SHP77 (cell line): ENCODE measurements at places on chromosomes 11 and 22.

DNA sequence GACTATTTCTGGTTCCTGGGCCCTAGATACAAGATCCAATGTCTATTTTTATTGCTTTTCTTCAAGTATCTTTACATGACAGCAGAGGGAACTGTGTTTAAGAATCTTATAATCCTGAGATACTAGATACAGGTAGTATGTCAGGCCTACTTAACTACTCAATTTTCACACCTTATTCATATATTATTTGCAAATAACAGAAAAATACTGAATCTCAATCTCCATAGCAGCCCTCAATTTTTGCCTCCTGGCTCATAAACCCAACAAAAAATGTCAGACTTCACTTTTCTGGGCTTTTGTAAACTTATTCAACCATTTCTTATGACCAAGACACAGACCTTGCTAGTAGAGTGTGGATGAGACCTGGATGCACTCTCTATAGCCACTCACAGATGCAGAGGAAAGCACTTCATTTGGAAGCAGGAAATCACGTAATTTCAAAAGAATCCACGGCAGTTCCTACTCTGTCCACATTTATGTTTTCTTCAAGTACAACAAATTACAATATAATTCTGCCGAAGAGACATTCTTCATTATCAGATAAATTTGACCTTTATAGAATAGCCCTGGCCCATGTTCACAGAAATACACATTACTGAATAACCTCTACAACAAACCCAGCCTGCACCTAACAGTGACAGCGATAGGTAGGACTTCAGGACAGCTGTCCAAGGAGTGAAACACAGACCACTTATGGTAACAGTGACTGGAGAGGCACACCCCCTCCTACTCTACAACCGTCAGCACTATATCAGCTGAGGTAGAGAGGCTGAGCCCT, 62.0 kb upstream of the YPEL1 start:
- no peak for DNase-seq

GRCh38 chr11:99841885-99842284, 821.1 kb downstream of the CNTN5 start:
- no peak for DNase-seq

DNA sequence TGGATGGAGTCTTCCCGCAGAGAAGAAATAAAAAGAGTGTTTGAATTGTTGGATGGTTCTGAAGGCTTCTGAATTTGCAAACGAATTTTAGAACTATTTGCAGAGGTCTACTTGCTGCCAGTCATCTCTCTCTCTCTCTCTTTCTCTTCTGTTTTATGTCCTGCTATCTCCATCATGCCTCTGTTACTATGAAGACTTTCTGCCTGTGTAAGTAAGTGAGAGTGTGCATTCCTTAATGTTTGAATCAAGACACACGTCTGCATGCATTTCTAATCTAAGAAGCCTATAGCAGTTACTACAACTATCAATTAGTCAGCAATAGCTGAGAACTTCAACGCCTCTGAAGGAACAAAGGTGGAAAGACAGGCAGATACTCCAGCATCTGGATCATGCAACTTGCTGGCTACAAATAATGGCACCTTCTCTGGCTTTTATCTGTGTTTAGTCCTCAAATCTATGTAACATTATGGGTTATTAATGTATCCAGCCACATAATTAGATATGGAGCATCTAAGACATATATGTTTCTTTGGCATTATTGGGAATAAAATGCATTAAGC, 191.5 kb upstream of the BLID start:
- no peak for DNase-seq

DNA sequence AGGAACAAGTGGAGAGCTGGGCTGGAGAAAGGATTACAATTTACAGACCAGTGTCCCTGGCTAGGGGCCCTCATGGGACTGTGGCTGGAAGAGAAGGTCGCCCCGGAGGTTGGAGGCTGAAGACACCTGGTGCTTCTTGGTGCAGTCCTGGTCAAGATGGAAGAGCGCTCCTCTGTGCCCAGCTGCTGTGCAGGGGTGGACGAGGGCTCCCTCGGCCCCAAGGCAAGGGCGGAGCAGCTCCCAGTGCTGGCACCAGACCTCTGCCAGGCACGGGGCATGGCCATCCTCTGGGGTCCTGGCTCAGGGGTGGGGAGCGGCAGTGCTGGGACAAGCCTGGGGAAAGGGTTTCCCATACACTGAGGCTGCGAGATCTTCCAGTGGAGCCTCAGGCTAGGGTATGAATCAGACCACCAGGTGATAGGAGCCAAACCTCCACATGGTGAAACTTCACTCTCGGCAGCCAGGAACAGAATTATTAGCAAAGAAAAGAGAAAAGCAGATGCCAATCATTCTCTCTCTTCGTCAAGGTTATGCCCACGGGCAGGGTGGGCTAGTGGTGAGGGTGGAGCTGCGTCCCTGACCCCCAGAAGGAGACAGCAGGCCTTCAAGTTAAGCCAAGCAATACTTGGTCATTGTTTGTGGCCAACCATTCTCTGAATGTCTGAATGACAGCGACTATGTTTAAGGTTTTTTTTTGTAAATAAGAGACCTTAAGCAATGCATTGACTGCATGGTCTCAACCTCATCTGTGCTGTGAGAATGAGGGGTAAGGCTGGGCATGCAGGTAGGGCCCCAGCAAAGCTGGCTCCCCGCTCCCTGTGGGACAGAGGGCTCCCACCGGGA, 32.1 kb downstream of the PPM1F start:
- DNase-seq, result no peak

DNA sequence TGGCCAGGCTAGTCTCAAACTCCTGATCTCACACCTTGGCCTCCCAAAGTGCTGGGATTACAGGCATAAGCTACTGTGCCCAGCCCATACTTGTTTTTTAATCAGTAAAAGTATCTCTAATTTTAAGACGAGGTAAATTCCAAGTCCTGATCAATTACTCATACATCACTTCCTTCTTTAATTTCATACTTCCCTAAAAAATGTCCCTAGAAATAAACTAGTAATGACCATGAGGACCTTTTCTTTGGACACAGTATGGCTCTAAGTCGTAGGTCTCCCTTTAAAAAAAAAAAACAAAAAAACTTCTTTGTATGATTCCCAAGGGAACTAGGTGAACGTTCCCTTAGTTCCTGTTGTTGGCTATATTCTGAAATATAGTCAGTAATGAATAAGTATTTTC, 29.8 kb downstream of the NUP98 start:
- DNase-seq, result no peak
